ENCODE measurements at places on chromosomes 6 and 20.

DNA sequence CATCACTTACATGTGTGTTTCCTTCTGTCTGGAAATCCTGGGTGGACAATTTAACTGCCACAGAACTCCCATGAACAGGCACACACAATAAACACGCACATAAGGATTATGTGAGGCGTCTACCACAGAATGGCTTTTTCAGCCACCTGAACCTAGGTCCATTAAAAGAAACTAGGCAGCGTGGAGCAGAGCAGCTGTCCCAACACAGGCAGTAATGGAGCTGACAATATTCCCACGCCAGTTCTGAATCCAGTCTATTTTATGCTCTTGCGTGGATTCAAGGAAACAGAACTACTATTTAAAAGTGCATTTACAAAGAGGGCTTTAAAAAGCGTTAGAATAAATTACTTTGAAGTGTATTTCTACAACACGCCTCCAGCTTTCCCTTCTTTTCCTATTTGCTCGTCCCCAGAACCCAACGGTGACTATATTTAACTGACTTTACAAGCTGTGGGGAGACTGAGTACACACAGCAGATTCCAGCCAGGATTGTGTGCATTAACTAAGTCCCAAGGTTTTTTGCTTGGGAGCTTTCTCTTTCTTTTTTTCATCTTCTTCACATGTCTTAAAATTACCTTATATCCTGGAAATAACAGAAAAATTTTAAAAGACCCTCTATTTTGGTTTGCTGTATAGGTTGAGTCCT lies 95.9 kb downstream of the GMDS start:
- no peak for DNase-seq

GRCh38 chr6:138590796-138591709 lies 91.8 kb upstream of the NHSL1 start:
- DNase-seq: no peak

- DNase-seq: no peak
Observed at GRCh38 chr6:56963043-56963442, 8.1 kb downstream of the BEND6 start.

DNA sequence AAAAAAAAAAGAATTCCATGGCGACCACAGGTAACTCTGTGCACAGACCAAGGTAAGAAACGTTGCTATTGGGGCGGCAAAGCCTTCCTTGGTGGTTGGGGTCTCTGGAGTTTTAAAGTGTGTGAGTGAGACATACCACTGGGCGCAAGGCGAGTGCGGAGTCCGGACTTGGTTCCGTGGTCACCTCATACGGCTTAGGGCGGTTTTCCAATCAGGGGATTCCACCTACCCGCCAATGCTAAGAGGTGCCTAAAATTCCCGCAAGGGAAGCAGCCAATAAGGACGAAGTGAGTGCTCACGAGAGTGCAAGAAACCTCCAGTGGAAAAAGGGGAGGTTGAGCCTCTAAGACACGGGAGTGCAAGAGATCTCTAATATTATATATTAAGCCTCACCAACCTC lies 68.6 kb upstream of the PRSS16 start:
- DNase-seq: no peak

DNA sequence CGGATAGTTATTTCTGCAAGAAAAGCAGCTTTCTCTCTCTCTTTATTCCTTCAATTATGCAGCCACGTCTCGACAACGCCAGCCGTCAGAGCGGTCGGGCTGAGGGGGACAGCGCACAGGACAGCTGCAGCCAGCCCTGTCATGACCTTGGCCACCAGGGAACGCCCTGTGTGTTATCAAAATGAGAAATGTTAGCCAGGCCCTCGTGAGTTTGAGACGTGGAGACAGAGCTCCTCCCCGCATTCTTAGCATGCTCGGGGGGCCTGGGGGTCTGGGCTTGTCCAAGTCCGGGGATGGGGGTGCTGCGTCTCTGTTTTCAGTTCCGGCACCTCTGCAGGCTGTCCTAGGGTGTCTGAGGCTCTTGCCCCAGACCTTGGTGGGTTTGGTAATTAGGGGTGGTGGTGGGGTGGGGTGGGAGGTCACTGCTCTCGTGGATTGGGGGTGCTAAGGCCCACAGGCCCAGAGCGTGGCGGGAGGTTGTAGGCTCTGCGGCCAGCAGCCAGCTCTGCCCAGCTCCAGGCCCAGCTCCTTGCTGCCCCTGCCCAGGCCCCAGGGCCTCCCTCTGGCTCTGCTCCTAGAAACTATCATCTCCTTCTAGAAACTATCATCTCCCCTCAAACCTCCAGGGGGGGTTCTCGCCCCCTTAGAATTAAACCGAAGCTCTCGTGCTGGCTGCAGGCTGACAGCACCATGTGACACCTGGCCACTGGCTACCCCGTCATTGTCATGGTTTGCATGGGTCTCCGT lies 54.3 kb upstream of the GATA5 start:
- DNase-seq: no peak

DNA sequence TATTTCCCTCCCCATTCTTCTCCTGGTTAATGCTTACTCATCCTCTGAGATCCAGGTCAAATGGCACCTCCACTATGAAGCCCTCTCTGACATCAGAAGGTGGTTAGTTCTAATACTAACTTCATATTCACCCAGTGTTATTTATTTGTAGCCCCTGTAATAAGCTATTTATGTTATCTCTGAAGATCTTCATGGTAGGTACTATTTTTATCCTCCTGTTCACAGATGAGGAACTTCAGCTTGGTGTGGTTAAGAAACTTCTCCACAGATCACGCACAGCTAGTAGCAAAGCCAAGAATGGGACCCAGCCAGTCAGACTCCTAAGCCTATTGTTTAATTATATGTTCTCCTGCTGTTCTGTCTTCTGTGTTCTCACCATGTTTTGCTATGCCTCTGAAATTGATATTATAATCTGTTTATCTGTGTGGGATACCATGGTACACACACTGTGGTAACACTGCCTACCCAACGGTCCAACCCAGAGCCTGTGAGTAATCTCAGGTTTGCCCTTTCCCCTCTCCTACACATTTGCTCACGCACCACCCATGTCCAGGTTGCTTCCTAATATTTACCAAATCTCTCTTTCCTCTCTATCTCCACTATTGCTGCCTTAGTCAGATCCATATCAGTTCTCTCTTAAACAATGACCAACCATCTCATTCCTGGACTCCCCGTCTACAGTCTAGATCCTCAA lies 98.4 kb downstream of the IPCEF1 start:
- no peak for DNase-seq

DNA sequence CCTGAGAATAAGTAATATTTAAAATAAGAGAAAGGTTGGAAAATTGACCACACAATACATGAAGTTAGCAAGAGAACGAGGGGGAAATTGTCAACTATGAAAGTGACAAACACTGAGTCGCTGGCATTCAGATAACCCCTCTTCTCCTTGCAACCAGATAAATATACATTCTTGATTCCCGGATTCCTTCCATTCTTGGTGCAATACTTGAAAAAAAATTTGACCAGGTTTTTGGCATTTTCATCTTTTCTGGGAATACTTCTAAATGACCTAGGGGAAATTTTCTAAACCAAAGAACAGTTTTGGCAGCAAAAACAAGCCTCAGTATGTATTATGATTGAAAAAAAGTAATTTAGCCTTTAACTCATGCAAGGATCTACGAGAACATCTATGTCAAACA lies 164.0 kb downstream of the PDE7B start:
- DNase-seq: no peak

DNA sequence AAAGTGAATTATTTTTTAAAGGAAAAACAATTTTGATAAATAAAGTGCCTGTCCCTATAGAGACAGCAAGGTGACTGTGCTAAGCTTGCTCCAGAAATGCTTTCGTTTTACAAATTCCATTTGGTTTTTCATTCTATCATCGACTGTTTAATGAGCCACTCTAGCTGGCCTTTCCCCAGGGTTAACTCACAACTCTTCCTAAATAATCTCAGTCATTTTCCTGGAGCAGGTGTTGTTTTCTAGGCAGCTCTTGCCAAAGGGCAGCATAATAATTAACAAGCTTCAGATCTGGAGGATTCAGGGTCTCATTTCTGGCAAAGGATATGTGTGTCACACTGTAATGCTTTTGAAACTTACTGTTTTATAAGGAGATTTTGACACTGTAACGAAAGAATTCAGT lies 184.2 kb downstream of the KHDC1L start:
- DNase-seq: no peak

DNA sequence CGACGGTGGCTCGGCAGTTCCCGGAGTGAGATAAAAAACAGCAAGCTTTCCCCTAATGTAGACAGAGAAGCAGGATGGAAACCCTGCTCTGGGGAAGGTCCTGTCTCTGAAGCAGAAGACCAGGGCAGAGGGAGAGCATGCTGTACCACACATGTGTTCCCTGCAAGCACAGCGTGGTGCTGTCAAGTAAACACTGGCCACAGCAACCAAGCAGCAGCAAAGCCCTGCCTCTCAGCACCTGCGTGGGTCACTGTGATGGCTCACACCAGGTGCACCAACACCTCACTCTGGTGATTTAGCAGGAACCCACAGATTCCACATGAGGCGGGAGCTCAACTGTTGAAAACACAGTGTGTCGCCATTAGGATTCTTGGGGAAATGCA lies 65.2 kb upstream of the TXNDC5 start:
- no peak for DNase-seq

DNA sequence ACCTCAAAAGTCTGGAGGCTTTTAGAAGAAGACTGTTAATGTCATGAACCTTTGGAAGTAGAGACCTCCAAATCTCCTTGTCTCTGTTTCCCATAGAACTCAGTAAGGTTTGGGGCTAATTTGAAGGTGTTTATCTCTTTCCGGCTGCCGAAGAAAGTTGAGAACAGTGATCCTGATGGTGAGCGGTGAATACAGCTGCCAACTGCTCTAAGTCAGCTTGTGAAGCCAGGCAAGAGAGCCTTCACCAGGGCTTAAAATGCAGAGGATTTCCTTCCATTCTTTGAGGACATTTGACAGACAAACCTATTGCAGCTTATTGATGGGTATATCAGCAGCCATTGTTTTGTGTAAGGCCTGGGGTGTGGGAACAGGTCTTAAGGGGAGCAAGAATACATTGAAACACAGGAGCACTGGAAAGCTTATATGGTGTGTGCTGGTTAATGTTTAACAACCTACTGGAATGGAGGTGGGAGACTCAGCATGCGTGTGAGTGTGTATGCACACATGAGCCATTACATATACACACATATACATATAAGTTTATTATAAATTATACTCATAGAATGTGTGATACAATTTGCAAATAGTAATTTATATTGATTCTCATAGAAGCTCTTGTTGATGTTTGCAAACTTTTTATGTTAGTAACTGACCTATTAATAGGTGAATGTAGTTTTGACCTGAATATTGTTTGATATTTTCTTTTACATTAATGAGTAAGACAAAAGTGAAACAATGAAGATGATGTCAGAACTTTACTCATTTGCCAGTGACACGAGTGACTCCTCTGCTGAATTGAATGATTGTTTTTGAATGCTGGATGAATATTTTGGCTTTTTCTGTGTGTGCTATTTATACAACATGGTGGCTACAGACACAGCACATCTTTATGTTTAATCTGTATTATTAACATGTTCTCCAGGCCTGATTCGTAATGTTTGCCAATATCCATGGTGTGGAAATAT lies 18.1 kb downstream of the PLEKHG1 start:
- no peak for DNase-seq

Data from retinal pigment epithelial cell (primary cell).